ENCODE measurements at places on chromosomes 5 and 9. TPM values are rescaled to one million over a fixed set of nuclear protein-coding genes. Genes with fewer than 3 reads are reported as not detected.

Gene C5orf58
- total RNA-seq, result not detected

Gene LHX2
- total RNA-seq, result 12.3 TPM

Gene HAND1
- total RNA-seq, result not detected

Gene CAVIN4
- 0.08 TPM for total RNA-seq

Gene NUTM2F
- not detected for total RNA-seq

Gene ANKRD18A
- 0.70 TPM for total RNA-seq

Gene SV2C
- 0.08 TPM for total RNA-seq

Gene SLC30A5
- total RNA-seq, result 32.8 TPM

Gene SLC4A9
- total RNA-seq, result not detected

Gene GADD45G
- total RNA-seq, result not detected

Gene F12
- total RNA-seq, result 7.5 TPM

Gene FOCAD
- total RNA-seq, result 23.0 TPM

Gene INSL4
- not detected for total RNA-seq

Gene ATP10B
- not detected for total RNA-seq

Gene DEPDC1B
- total RNA-seq, result 31.8 TPM

Gene AGTPBP1
- 11.2 TPM for total RNA-seq

Gene PCDHB12
- not detected for total RNA-seq

Gene KIF24
- total RNA-seq, result 1.2 TPM

Gene JAKMIP2
- 0.19 TPM for total RNA-seq

Gene TSPAN17
- total RNA-seq, result 36.1 TPM

Gene FOXI1
- total RNA-seq, result not detected

Gene HSD17B3
- not detected for total RNA-seq

Gene ENTREP1
- 0.19 TPM for total RNA-seq
